D721Med (cell line): ENCODE measurements at places on chromosomes 1 and 21.

DNA sequence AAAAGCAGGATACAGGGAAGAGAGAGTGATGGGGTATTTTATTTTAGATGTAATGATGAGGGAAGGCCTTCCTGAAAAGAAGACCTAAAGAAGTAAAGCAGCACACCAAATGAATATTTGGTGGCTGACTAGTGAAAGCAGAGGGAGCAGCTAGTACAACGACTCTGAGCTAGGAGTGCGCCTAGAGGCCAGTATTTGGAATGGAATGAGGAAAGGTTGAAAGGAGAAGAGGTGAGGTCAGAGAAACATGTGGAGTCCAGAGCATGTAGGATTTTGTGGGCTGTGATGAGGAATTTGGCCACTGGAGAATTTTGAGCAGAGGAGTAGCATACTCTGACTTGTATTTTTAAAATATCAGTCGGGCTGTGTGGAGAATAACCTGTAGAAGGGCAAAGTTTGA lies 11.8 kb upstream of the RPL5 start:
- no peak for DNase-seq

GRCh38 chr1:111151838-111152237 lies 11.8 kb downstream of the CEPT1 start:
- DNase-seq = no peak

GRCh38 chr1:178644308-178645120 lies 80.5 kb upstream of the RALGPS2 start:
- DNase-seq = no peak

DNA sequence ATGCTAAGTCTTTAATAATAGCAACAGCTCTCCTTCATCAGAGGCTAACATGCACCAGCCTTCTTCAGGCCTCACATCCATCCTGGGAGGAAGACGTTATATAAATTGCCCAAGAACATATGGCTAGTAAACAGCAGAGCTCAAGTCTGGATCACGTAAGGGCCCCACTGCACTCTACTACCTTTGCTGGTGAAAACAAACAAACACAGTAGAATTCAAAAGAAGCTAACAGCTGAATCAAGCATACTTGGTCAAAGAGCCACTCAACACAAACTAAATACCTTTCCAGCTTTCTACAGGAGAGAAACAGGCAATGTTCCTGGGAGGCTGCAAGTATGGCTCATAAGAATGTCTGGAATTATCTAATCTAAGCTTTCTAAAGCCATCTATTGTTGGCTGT lies 66.0 kb downstream of the WLS start:
- DNase-seq = no peak

DNA sequence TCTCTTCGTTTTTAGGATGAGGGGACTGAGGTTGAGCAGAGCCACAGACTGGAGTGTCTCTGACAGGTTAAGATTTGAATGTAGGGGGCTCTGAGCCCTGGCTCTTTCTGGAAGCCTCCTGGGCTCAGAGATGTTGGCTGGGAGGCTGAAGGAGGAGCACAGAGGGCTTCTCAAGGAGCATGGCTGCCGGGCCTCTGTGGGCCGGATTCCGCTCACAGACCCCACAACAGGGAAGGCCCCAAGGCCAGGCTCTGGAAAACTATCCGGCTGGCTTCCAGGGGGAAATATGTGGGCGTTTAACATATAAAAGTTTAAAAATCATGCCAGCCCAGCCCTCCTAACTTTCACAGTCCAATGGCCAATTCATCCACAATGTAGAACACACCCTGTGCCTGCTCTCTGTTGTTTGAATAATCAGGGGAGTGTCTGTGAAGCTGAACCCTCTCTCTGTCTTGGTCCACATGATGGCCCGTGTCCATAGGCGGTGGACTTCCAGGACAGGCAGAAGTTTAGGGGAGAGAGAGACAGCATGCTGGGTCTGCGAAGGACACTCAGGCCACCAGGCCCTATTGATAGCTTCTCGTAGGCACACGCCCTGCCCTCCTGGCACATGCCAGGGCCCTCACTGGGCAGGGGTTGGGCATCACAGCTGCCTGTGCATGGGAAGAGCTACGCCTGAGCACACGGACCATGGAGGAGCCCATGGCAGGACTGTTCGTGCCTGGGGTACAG lies 10.8 kb downstream of the OBSCN start:
- no peak for DNase-seq

DNA sequence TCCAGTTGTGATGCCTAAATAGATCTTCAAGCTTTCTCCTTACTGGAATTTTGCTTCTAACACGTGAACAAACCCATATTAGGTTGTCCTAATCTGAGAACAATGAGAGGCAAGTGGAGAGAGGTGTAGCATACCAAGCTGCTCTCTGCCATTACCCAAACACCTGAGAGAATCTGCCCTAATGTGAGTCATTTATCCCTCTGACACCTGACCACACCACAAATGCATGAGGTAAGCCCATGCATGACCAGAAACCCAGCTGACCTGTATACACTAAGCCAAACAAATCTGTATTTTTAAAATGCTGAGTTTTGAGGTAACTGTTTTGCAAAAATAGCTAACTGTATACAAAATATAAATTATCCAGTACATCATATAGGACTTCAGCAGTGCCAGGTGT lies 1458.1 kb upstream of the B3GALT2 start:
- DNase-seq = no peak

- DNase-seq = no peak
These were observed 15.8 kb upstream of the COL6A2 start for GRCh38 chr21:46081862-46082712.

- no peak for DNase-seq
These were observed 89.0 kb downstream of the URB2 start for GRCh38 chr1:229714964-229715603.

DNA sequence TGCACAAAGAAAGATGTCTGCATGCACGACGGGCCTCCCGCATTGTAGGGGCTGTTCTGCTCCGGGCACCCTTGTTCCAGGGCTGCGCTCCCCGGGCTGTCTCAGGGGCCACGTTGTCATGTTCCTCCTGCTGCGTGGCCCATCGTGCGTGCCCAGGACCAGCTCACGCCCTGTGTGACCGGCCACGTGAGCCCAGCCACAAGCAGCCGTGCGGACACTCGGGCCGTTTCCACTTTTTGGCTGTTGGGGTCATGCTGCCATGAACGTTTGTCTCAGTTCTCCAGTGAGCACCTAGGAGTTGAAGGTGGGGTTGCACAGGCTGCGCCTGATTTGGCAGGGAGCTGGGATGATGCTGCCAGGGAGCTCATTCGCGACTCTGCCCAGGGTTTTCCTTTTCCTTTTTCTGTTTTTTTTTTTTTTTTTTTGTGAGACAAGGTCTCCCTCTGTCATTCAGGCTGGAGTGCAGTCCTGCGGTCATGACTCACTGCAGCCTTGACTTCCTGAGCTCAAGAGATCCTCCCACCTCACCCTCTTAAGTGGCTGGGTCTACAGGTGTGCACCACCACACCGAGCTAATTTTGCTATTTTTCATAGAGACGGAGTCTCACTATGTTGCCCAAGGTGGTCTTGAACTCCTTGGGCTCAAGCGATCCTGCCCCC lies 17.4 kb downstream of the PDXK start:
- no peak for DNase-seq

DNA sequence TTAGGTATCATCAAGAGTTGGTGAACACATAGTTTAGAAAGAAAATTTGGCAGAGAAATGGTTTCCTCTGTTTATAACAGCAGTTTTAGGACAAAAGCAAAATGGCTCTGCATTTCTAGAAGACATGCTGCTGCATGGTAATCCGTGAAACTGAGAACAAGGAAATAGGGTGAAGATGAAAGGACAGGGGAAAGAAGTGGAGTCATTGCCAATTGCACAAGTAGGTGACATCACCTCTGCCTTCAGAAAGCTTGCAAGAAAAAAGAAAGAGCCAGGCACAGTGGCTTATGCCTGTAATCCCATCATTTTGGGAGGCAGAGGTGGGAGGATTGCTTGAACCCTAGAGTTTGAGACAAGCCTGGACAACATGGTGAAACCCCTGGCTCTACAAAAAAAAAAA lies 217.6 kb downstream of the LMX1A start:
- no peak for DNase-seq

DNA sequence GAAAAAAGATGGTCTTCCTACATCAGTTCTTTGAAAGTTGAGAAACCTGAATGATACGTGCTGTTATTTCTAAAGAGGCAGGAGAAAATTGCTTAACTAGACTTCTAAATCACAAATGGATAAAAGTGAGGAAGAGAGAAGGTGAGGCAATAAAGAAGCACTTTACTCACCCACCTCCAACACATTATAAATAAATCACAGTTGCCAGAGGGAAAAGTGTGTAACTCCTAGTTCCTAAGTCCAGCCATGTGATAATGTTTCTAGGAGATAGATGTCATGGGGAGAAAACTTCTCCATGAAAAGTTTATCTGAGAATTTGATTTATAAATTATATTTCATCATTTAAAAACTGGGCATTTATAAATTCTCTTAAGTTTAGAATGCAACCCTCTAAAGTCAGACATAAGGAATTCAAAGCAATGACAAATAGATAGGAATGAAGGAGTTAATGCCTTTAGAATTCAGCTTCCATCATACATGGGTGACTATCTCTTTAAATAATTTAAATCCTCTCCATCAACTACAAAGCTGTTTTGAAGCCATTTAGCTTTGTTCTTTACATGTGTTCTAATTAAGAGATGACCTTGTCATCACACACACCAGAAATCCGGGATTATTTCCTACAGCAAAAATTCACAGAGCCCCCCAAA lies 60.0 kb downstream of the NRIP1 start:
- DNase-seq = no peak

DNA sequence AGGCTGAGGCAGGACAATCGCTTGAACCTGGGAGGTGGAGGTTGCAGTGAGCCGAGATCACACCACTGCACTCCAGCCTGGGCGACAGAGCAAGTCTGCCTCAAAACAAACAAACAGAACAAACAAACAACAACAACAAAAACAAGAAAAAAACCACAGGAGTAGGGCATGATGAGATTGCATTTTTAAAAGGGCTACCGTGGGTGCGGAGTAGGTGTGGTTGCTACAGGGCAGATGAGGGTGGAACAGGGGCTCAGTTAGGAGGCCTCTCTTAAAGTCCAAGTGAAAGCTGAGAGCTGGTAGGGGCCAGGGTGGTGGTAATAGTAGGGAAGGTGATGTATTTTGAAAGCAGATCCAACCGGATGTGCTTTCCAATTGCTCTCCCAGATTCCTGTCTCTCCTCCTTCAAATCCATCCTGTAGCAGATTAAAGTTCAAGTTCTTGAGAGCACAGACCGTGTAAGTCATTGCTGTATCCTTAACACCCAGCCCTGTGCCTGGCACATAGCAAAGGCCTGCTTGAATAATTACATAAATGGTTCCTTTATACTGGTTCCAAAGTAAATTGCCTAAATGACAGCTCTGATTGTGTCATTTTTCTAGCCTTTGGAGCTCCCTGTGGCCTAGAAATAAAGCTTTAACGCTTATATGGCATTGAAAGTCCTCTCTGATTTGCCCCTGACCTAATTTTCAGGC lies 4.2 kb upstream of the LINGO4 start:
- no peak for DNase-seq

DNA sequence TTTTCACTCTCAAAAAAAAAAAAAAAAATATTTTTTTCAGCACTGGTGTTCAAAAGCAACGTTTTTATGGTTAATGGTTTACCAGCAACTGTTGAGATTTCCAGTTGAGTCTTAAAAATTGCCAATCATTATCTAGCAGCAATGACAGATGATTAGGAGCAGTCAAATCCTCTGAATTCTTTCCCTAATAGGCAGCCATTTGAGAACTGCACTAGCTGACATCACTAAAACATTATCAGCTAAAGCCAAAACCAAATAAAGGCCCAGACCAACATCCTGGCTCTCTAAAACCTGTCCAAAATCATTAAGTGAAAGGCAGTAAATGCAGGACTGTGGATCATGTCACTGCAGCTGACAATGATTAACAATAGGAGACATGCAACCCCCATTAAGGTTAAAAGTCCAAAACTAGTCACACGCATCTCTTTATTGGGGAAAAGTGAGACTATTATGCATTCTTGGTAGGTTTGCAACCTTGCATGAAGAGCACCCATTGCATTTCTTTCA lies 14.0 kb downstream of the SFPQ start:
- no peak for DNase-seq

DNA sequence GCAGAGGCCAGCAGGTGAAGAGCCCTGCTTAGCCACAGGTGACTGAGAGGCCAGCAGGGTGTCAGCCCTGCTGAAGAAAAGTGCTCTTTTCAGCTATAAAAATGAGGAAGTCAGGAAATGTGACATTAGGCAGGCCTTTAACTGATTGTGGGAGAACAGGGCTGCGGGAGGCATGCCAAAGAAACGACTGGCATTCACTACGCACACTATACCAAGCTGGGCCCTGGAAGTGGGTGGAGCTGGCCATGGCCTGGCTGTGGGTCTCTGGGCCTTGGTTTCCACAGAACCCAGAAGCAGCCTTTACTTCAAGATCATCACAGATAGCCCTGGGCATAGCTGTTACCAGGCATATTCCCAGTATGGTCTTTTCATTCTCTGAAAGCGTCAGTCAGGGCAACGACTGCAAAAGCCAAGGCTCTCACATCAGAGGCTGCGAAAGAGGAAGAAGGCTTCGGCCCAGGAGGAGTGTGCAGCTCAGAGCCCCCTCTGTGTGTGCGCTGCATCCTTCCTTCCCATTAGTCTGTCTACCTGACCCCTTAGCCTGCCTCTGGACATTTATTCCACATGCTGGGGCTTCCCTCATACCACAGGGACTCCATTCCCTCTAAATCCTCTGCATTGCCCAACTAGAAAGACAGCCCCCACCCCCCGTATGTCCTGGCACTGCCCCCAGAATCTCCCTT lies 14.3 kb downstream of the SLC2A1 start:
- no peak for DNase-seq

- DNase-seq = no peak
These were observed 145.0 kb downstream of the TRABD2B start for GRCh38 chr1:47852006-47852718.

GRCh38 chr21:18812308-18812707 lies 408.7 kb upstream of the TMPRSS15 start:
- DNase-seq = no peak

GRCh38 chr1:89615676-89616598 lies 17.0 kb upstream of the LRRC8C start:
- no peak for DNase-seq

GRCh38 chr1:93775224-93775623 lies 93.6 kb upstream of the BCAR3 start:
- DNase-seq = no peak

DNA sequence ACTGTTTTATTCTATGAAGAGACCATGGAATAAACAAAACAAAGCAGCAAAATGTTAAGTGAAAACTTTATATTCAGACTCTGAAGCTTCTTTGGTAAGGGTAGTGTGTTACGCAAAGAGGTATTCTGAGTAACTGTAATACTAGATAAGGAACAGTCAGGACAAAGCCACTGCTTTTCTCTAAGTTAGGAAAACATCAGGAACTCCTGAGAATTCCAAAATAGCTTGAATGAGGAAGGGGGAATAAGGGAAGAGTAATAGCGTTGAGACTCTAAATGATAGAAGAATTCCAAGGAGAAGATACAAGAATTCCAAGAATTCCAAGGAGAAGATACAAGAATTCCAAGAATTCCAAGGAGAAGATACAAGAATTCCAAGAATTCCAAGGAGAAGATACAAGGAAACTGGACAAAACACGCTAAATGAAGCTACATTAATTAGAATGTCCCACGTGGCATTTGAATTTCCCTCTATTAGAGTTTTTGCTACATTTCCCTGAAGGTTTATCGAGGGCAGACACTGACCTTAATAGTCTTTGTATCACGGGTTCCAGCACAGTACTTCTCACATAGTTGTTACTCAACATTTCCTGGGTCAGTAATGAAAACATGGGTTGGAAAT lies 71.5 kb downstream of the SMYD3 start:
- no peak for DNase-seq

GRCh38 chr1:12194666-12195216 lies 27.9 kb downstream of the TNFRSF1B start:
- no peak for DNase-seq

- no peak for DNase-seq
These were observed 62.8 kb downstream of the PIK3CD start for GRCh38 chr1:9714257-9714718.

- DNase-seq = no peak
These were observed 118.8 kb downstream of the PIK3R3 start for GRCh38 chr1:46013581-46013980.
